Activated naive CD8-positive, alpha-beta T cell treated with anti-CD3 and anti-CD28 coated beads, Interleukin-2, amount 50 U/mL, for 24 hours (primary cell): ENCODE measurements at places on chromosomes 2 and 18.
A peak's percentile ranks its signal among the peaks of the same experiment; 100 is the strongest.

- peak overlapping the region; percentile 91 for H3K27ac ChIP-seq
- H3K27me3 ChIP-seq = no peaks in the 10 kb centered on the region
- peaks cover 20% of the 10 kb centered on the region for H3K36me3 ChIP-seq
- DNase-seq = peak; percentile 48
- peak overlapping the region; percentile 93 for H3K4me3 ChIP-seq
Measured at GRCh38 chr18:54223568-54224241, 764 bp downstream of the MBD2 start.

DNA sequence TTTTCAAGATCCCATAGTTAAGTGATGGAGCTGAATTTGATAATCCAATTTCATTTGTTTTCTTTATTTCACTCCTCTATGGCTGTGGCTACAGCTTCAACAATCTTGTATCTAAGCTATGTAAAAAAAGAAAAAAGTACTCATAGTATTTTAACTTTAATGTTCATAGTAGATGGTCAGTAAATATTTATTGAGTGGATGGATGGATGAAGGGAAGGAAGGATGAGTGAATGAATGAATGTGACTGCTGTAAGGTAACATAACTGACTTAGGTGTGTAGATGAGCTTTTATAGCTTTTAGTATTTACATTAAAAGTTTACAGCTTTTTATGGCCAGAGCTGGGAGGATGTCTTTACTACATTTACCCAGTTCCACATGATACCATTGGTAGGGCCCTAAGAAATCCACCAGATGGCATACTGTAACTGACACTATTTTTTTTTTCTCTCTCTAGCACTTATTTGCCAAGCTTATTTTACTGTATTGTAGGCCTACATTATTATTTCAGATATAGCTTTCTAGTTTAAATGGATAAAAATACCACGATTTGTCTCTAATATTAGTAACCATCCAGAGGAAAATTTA lies 13.4 kb upstream of the HRH4 start:
- no peak overlapping the region for H3K27ac ChIP-seq
- no peak overlapping the region for H3K4me3 ChIP-seq
- no peak for DNase-seq
- peaks cover 3% of the 10 kb centered on the region for H3K4me1 ChIP-seq

DNA sequence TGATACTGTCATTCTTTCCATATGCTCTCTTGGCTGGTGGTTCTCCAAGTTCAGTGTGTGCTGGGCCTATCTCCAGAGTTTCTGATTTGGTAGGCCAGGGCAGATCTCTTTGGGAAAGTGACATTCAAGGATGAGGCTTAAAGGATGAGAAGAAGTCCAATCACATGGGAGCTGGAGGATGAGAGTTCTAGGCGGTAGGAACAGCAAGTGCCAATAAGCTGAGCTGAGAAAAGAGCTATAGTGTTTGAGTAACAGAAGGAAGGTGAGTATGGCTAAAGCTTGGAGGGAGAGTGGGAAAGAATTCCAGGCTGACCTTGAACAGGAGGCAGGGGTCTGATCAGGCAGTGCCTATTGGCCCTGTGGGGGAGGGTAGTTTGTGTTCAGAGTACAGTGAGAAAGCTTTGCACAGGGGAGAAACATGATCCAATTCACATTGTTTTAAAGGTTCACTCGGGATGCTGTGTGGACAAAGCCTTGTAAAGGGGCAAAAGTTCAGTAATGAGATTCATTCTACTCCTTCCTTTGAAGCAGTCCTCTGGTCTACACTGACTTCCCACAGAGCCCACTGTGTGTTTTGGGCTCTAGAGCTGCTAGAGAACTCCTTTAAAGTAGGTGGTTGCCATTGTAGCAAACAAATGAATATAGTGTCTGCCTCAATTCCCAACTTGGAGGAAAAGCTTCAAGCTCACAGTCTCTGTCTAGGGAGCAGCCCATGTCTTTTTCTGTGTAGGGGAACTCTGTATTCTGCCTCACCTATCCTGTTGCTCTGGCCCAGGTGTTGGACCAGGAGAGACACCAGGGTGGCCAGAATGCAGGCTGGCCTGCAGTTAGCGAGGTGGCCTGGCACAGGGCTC lies 81.8 kb downstream of the FASTKD2 start:
- no peak overlapping the region for H3K27ac ChIP-seq
- H3K36me3 ChIP-seq = no peaks in the 10 kb centered on the region
- no peak for DNase-seq

DNA sequence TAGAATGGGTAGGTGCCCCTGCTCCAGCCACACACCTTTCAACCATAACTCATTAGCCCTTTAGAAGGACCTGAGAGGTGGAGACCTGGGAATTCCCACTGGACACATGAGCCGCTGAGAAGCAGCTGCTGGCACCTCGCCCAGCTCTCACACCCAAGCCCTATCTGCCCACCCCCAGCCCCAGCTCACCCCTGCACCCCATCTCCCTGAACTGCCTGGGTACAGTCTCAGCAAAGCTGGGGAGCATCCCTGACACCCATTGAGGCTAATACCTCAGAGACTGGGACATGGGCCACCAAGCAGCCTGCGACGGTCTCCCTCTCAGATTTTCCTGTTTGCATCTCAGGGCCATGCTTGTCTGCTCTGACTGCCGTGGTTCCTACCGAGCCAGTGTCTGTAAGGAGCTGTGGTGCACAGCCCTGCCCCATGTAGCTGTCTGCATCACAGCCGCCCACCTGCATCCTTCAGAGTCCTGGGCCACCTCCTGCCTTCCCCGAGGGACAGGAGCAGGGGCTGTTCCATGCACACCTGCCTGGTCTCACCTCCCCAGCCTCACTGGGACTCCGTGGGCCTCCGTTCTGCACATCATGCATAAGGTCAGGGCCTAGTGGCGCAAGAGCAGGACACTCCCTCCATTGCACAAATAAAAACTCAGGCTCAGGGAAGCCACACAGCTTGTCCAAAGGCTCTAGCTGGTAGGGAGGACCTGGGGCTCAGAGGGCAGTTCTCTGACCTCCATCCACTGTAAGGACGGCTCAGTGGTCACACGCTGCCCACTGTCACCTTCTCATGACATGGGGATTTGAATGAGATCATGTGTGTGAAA lies 90.0 kb downstream of the SEPTIN10 start:
- peaks cover 1% of the 10 kb centered on the region for H3K27me3 ChIP-seq
- H3K4me1 ChIP-seq = no peaks in the 10 kb centered on the region
- H3K4me3 ChIP-seq = no peak overlapping the region
- H3K27ac ChIP-seq = no peak overlapping the region
- H3K36me3 ChIP-seq = no peaks in the 10 kb centered on the region

DNA sequence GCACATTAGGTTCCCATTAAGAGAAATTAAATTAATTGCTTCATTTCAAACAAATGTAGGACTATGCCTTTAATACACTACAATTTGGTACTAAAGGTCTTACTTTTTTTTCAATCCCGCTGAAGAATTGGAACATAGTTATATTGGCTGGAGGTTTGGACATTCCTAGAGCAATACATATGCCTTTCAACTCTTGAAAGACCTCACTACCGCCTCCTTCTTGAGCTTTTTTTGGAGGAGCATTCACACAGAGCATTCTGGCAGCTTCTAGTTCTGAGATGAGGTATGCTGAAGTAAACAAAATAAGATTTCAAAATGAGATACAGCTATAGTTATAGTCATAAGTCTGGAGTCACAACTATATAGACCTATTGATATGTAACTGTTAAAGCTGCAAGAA lies 10.9 kb downstream of the FAM98A start:
- peaks cover 4% of the 10 kb centered on the region for H3K4me1 ChIP-seq
- peaks cover 44% of the 10 kb centered on the region for H3K36me3 ChIP-seq
- H3K27ac ChIP-seq = no peak overlapping the region
- DNase-seq = no peak

GRCh38 chr2:186254759-186255158 lies 231.3 kb upstream of the ZC3H15 start:
- no peak overlapping the region for H3K27ac ChIP-seq
- no peaks in the 10 kb centered on the region for H3K4me1 ChIP-seq
- H3K36me3 ChIP-seq = no peaks in the 10 kb centered on the region
- no peaks in the 10 kb centered on the region for H3K27me3 ChIP-seq

DNA sequence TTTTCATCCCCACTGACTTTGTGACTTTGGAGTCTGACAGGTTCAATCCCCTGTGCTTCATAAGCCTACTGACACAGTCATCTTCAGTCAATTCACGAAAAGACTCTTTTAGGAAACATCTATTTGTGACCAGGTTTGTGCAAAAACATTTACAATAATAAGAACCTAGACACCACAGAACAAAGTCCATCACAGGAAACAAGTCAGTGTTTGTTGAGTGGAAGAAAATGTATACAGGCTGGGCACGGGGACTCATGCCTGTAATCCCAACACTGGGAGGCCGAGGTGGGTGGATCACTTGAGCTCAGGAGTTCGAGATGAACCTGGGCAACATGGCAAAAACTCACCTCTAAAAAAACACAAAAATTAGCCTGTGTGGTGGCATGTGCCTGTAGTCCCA lies 49.7 kb downstream of the TGFA start:
- no peaks in the 10 kb centered on the region for H3K27me3 ChIP-seq
- no peak overlapping the region for H3K27ac ChIP-seq
- H3K4me3 ChIP-seq = no peak overlapping the region
- no peaks in the 10 kb centered on the region for H3K4me1 ChIP-seq
- no peaks in the 10 kb centered on the region for H3K36me3 ChIP-seq
- DNase-seq = no peak

DNA sequence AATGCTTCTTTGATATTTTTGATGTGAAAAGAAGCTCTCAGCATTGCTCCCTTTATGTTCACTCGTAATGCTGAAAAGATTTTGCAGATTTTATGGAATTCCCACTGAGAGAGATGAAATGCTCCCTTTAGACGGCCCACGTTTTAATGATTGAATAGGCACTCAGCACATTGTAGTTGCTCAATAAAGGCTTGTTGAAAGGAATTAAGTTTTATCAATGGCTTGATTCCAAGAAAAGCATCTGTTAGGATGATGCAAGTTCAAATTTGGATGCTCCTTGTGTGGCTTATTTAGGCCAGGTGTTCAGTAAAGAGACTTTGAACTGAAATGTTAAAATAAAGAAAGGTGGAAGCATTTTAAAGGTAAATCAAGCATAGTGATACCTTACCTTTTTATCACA lies 725.1 kb downstream of the EPHA4 start:
- no peak for DNase-seq
- H3K27me3 ChIP-seq = no peaks in the 10 kb centered on the region
- no peak overlapping the region for H3K27ac ChIP-seq
- H3K4me1 ChIP-seq = no peaks in the 10 kb centered on the region
- no peak overlapping the region for H3K4me3 ChIP-seq
- no peaks in the 10 kb centered on the region for H3K36me3 ChIP-seq

GRCh38 chr2:73828818-73829570 lies at the start of gene STAMBP:
STAMBP (plus strand) TSS chr2:73828961; CDS start chr2:73830857, 1,896 bp downstream.
- peak; percentile 91 for DNase-seq
- peak within 1 kb of the TSS; percentile 91 for H3K4me3 ChIP-seq
- peaks cover 49% of the 10 kb centered on the region for H3K4me1 ChIP-seq

DNA sequence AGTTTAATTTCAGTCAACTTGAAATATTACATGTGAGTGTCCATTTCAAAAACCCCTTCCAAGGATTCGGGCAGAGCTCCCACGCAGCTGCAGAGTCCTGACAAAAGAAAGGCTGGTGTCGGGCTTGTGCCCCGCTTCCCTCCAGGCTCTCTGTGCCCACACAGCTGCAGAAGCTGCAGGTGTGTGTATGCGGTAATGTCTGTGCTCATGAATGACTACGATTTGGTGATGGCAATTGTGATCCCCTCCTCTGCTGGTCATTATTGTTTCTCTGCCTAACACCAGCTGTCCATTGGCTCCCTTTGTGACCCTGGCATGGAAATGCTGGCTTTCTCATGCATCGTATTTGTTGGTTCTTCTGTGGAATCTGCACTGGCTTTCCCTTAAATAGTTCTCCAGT lies 224.8 kb downstream of the NUP35 start:
- H3K4me3 ChIP-seq = no peak overlapping the region
- no peaks in the 10 kb centered on the region for H3K4me1 ChIP-seq
- no peaks in the 10 kb centered on the region for H3K27me3 ChIP-seq
- H3K36me3 ChIP-seq = no peaks in the 10 kb centered on the region
- H3K27ac ChIP-seq = no peak overlapping the region
- no peak for DNase-seq

DNA sequence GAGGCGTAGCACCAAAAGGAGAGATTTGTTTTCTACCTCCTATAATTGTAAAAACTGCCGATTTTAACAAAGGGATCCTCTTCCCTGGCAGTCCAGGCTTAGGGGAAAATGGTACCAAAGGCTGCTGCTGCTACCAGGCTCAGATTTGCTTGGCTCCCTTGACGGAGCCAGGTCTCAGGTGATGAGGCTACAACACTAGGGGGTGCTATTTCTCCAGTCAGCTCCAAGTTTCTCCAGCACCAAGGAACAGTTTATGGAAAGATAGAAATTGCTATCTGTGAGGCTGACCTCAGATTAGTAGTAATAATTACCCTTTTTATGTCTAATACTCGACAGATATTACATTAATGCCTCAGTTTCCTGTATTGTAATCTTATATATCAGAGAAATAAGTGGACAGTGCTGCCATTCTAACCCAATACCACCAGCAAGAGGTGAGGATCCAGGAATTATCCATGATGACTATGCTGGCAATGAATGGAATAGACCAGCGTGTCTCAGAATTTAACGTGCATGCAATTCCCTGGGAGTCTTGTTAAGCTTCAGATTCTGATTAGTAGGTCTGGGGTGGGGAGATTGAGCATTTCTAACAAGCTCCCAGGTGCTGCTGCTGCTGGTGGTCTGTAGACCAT lies 111.3 kb downstream of the ESCO1 start:
- H3K27ac ChIP-seq = no peak overlapping the region
- peaks cover 5% of the 10 kb centered on the region for H3K27me3 ChIP-seq
- H3K36me3 ChIP-seq = no peaks in the 10 kb centered on the region
- peak; percentile 25 for DNase-seq
- no peaks in the 10 kb centered on the region for H3K4me1 ChIP-seq
- no peak overlapping the region for H3K4me3 ChIP-seq

- H3K27me3 ChIP-seq = no peaks in the 10 kb centered on the region
- no peak for DNase-seq
- no peaks in the 10 kb centered on the region for H3K36me3 ChIP-seq
- H3K4me3 ChIP-seq = no peak overlapping the region
- no peak overlapping the region for H3K27ac ChIP-seq
- no peaks in the 10 kb centered on the region for H3K4me1 ChIP-seq
Measured at GRCh38 chr2:2940061-2940460, 437.6 kb downstream of the EIPR1 start.

- H3K36me3 ChIP-seq = no peaks in the 10 kb centered on the region
- no peaks in the 10 kb centered on the region for H3K4me1 ChIP-seq
- H3K27me3 ChIP-seq = peaks cover 2% of the 10 kb centered on the region
Measured at GRCh38 chr18:47425365-47425764, 173.9 kb upstream of the SKOR2 start.

DNA sequence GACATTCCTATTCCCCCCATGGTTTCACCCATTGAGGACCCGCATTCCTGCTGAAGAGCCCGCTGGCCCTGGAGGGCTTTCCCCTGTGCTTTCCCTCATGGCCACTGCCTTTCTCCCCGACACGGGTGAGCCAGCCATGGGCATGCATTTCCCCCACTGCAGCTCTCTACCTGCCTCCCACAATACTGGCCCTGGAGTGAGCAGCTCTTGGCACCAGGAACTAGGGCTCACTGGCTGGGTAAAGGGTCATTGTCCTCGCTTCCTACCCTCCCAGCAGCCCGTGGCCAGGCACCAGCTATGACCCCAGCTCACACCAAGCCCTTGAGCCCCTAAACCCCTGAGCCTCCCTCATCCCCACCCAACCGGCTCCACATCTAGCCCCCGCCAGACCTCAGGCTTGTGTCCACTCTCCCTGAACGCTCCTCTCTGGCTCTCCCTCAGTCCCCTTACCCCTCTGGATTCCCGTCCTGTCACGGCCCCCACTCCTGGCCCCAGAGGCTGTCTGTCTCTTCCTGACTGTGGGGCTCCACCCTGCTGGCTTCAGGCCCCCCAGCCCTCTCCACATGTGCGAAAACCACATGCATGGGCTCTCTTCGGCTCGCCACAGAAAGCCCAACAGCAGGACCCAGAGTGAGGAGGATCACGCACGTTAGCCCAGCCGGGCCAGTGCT lies 199.8 kb downstream of the ZFP36L2 start:
- no peak for DNase-seq
- peaks cover 11% of the 10 kb centered on the region for H3K4me1 ChIP-seq
- H3K27me3 ChIP-seq = no peaks in the 10 kb centered on the region
- peaks cover 5% of the 10 kb centered on the region for H3K36me3 ChIP-seq
